PC-3 (cell line): ENCODE measurements at places on chromosomes 11 and 22.

DNA sequence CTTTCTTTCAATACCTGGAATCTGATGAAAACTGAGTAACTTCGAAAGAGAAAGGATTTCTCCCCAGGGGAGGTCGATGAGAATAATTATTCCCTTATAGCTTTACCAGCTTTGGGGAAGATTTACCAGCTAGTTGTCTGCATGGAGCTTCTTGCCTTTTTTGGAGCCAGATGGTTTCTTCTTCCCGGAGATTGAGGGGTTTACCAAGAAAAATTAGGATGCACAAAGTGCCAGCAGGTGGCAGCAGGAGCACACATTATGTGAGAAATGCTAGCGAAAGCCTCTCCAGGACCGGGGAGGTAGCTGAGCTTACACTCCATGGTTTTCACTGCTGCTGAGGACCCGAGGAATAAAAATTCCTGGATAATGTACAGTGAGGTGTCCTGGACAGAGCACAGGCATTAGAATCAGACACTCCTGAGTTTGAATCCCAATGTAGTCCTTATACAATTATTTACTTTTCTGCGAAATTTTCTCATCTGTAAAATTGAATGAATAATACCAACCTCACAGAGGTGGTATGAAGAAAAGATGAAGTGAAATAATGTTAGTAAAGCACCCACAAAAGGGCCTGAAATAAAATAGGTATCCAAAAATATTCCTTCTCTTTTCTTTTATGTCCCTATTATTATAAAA lies 46.0 kb upstream of the PARVA start:
- peak; percentile 93 for DNase-seq
- no peaks in the 10 kb centered on the region for H3K27me3 ChIP-seq
- H3K4me3 ChIP-seq: no peak overlapping the region
- H3K36me3 ChIP-seq: no peaks in the 10 kb centered on the region

DNA sequence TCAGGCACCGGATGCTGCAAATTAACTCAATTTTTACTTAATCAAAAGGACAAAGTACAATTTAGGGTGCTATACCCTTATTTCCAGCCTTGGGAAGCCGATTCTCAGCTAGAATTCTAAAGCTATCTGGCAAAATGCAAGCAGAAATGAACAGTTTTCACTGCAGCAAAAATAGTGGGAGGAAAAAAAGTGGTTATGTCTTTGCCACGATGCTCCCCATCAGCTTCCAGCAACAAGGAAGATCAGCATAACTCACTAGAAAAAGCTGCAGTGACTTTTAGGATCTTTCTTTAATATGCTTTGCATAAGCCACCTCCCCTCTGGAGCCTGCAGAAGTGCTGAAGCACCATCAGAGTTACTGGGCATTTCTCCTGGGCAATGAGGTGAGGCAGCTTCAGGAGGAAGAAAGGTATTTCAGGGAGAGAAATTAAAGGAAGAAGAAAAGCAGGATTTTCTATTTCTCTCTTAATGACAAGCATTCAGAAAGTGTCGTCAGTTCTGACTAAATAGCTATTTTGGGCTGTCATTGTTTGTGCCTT lies 702.9 kb downstream of the DLG2 start:
- H3K27me3 ChIP-seq: peaks cover 41% of the 10 kb centered on the region
- no peak overlapping the region for H3K27ac ChIP-seq
- DNase-seq: no peak
- no peak overlapping the region for H3K4me3 ChIP-seq
- no peaks in the 10 kb centered on the region for H3K4me1 ChIP-seq
- H3K36me3 ChIP-seq: no peaks in the 10 kb centered on the region

GRCh38 chr11:119100246-119100970 lies 1.2 kb downstream of the DPAGT1 start:
- H3K27ac ChIP-seq: 0 out of 2 replicates have a peak overlapping the region, but pooled peaks have one; percentile 84
- peak; percentile 76 for DNase-seq

DNA sequence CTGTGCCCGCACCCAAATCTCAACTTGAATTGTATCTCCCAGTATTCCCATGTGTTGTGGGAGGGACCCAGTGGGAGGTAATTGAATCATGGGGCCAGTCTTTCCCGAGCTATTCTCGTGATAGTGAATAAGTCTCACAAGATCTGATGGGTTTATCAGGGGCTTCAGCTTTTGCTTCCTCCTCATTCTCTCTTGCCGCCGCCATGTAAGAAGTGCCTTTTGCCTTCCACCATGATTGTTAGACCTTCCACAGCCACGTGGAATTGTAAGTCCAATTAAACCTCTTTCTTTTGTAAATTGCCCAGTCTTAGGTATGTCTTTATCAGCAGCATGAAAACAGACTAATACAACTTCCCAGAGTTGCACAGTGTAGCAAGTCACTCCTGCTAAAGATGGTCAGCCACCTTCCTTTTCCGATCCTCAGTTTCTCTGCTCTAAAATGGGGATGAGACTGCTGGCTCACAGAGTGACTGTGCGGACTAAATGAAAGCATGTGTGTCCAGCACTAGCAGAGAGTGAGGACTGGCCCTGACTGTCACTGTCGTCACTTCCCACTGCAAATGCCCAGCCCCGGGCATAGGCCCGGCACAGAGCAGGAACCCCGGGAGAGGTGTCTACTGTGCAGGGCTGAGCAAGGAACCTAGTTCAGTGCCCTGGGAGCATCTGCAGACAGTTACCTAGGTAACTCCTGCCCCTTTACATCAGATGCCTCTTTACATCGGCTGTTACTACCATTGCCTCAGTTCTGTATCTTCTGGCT lies 9.5 kb downstream of the TSKU start:
- H3K36me3 ChIP-seq: peaks cover 3% of the 10 kb centered on the region
- peaks cover 26% of the 10 kb centered on the region for H3K4me1 ChIP-seq
- no peak overlapping the region for H3K27ac ChIP-seq
- H3K27me3 ChIP-seq: no peaks in the 10 kb centered on the region
- no peak for DNase-seq

DNA sequence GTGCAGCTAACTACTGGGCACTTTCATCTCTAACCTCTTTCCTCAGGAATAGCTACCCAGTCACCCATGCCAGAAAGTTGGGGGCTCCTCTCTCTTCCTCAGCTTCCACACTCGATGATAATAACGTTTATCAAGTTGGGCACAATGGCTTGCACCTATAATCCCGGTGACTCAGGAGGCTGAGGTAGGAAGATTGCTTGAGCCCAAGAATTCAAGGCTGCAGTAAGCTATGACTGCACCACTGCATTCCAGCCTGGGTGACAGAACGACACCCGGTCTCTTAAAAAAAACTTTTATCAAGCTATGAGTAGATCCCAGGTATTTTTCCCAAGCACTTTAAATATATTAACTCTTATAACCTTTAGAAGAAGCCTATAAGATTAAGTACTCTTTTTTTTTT lies 2.0 kb downstream of the SF3A1 start:
- no peaks in the 10 kb centered on the region for H3K27me3 ChIP-seq
- peaks cover 32% of the 10 kb centered on the region; the same call in 1 of the 2 replicates for H3K36me3 ChIP-seq
- H3K4me3 ChIP-seq: peak overlapping the region; percentile 97; the same call in 1 of the 2 replicates
- H3K4me1 ChIP-seq: peaks cover 8% of the 10 kb centered on the region
- H3K27ac ChIP-seq: no peak overlapping the region
- DNase-seq: no peak

DNA sequence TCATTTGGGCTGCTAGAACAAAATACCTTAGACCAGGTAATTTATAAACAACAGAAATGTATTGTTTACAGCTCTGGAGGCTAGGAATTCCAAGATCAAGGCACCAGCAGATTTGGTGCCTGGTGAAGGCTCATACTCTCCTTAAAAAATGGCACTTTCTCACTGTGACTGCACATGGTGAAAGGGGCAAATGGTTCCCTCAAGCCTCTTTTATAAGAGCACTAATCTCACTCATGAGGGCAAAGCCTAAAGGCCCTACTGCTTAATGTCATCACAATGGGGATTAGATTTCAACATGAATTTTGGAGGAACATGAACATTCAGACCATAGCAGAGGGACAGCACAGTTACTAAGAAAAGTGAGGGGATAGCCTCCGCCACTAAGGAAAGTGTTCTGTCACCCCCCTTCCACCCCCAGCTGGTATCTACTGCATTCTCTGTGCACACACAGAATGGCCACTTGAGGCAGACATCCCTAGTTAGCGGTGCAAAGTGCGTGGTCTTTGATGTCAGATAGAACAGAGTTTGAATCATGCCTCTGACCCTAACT lies 47.2 kb upstream of the CEP295 start:
- H3K27me3 ChIP-seq: no peaks in the 10 kb centered on the region; the same call in 1 of the 2 replicates
- no peaks in the 10 kb centered on the region for H3K4me1 ChIP-seq
- H3K4me3 ChIP-seq: no peak overlapping the region
- no peaks in the 10 kb centered on the region for H3K36me3 ChIP-seq
- DNase-seq: no peak

GRCh38 chr11:35151241-35151640 lies 12.3 kb downstream of the CD44 start:
- H3K4me1 ChIP-seq: peaks cover 7% of the 10 kb centered on the region
- H3K27ac ChIP-seq: no peak overlapping the region
- DNase-seq: no peak

DNA sequence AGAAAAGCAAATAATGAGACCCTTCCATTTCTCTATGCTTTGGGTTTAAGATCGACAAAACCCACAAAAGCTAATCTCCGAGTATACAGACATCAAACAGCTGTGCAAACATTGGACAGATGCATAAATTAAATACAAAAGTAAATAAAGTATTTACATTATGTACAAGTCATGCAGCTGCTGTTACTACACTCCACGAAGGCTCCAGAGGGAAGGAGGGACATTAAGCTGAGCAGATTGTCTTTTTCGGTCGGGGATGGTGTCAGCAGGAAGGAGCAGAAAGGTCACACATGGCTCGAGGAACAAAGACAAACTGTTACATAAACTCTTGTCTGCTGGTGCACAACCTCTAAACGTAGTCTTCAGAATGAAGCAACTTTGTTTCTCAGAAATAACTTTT lies 88.8 kb upstream of the BARX2 start:
- H3K4me1 ChIP-seq: peaks cover 46% of the 10 kb centered on the region
- no peaks in the 10 kb centered on the region for H3K27me3 ChIP-seq
- H3K4me3 ChIP-seq: no peak overlapping the region
- no peaks in the 10 kb centered on the region for H3K36me3 ChIP-seq
- peak; percentile 41 for DNase-seq
- H3K27ac ChIP-seq: no peak overlapping the region

DNA sequence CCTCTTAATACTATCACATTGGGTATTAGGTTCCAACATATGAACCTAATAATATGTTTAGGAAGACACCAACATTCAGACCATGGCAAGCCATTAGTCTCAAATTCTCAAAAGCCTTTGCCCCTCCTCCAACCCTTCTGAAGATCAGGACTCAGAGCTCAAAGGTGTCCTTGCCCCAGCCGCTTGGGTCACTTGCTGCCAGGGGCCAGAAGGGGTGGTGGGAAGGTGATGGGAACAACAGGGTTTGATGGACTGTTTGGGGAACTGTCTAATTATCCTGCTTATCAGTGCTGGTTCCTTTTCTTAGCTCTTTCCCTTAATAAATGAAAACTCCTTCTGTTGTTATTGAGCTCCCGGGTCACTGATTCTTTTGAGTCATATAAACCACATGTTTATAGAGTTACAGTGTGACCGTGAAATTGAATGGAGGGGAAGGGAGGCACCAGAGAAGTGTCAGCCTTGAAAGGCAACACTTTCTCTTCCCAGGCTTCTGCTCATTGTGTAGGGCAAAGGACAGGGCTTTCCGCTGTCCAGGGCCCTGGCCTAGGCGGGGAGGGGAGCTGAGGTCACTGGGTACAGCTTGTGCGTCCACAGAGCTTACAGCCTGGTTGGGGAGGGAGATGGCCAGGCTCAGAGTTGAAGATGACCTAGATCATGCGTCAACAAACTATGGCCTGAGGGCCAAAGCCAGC lies 105.1 kb downstream of the FBXO7 start:
- peaks cover 3% of the 10 kb centered on the region; the same call in 1 of the 2 replicates for H3K27me3 ChIP-seq
- no peak for DNase-seq
- no peaks in the 10 kb centered on the region for H3K4me1 ChIP-seq

DNA sequence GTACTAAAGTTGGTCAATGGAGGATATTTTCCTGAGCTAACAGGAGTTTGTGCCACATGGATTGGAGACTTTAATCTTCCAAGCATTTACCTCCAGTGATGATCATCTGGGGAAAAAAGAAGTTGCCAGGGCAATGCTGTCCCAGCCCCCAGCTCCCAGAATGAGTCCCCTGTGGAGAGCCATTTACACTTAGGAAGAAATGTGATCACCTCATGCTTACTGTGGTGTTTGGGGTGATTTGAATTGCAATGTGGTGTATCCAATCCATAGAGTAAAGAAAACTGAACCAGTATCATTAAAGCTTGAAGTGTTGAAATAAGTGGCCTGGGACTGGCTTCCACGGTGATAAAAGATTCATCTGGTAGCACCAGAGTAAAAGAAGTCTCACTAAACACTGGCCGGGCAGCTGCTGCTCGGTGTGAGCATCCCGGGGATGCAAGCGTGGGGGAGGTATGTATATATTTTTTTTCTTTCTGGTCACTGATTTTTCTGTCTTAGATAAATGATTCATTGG lies 117.2 kb upstream of the NTM start:
- no peak overlapping the region for H3K27ac ChIP-seq
- peaks cover 67% of the 10 kb centered on the region for H3K27me3 ChIP-seq
- H3K4me1 ChIP-seq: no peaks in the 10 kb centered on the region
